ENCODE measurements at places on chromosomes 12 and 14.

GRCh38 chr14:52117111-52117832 lies 48.4 kb upstream of the NID2 start:
- DNase-seq: no peak

- no peak for DNase-seq
Observed at GRCh38 chr12:92601176-92601575, 101.6 kb upstream of the PLEKHG7 start.

DNA sequence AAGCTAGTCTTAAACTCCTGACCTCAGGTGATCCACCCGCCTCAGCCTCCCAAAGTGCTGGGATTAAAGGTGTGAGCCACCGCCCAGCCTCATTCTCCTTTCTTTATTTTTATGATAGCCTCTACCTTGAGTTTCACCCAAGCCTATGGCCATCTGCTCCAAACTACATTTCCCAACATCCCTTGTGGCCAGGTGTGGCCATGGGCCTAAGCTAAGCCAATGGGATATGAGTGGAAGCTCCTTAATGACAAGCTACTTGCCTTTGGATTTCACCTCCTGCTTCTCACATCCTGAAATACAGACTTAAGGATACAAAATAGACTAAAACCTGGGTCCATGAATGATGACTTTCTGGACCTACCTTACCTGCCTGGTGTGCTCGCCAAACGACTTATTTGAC lies 46.2 kb downstream of the DPF3 start:
- no peak for DNase-seq

DNA sequence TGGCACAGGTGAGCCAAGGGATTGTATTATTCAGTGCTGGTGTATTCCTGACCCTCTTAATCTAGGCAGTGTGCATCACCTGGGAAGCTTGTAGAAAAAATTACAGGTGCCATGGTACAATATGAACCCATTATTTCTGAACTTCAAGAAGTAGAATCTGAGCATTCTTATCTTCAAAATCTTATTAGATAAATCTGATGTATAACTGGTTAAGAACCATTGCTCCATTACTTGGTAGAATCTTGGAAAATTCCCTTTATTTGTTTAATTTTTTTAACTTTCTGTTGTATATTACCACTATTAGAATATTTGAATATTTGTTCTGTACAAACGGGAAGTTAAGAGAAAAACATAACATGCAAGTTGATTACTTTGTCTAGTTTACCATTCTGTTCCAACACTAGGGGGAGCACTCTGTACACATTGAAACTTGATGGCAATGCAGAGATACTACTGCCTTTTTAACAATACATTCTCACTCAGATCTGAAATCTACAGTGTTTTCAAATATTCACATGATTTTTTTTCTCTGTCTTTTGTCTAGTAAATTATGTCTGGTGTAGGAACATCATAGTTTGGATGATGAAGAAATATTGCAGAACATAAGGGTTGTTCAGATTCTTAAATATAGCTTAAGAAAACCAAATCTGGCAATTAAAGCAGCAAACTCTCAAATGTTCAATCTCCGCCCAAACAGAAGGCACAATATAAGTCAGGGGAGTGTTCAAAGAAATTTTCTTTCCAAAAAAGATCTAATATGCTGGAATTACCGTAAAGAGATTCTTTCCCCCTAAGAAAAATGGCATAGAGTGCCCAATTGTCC lies 196.6 kb downstream of the PCNX1 start:
- DNase-seq: no peak

DNA sequence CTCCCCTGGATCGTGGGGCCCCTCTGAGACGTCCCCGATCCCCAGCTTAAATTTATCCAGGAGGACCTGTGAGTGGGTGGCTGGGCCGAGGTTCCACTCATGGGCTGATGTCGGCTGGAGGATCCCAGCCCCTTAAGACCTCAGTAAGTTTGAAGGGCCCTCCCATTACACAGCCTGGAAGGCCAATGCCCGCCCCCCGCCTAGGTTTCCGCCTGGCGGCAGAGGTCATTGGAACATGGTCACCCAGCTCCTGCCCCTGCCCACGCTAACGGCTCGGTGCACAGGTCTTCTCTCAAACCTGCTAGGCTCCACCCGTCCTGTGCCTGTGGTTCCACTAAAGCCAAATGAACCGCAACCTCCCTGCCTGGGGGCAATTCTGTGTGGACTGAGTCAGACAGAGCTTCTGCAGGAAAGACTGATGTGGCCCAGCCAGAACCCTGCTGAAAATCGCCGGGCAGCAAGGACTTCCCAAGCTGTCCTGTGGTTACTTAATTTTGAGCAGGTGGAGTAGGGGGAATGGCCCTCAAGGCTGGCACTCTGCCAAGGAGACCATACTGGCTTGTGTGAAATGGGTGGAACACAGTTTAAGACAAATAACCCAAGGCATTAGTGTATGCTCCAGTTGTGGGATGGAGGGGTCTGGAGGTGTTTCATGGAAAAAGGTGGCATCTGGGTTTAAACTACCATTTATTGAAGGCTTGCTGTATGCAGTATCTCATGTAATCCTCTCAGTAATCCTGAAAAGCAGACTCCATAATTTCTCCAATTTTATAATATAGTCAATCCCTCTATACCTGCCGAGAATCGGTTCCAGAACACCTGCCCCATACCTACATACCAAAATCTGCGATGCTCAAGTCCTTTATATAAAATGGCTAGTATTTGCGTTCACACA lies 903 bp upstream of the NT5DC3 start:
- peak; percentile 4 for DNase-seq

- DNase-seq: no peak
Observed at GRCh38 chr14:91302391-91302790, 57.9 kb upstream of the GPR68 start.

- no peak for DNase-seq
Observed at GRCh38 chr14:51073731-51074130, 21.2 kb downstream of the TRIM9 start.

Data from stimulated activated CD8-positive, alpha-beta memory T cell treated with anti-CD3 and anti-CD28 coated beads, Interleukin-2, amount 100 ng/mL, for 1 hour (primary cell).